ENCODE measurements at places on chromosomes 5 and 9.
A peak's percentile ranks its signal among the peaks of the same experiment; 100 is the strongest.

GRCh38 chr9:125655066-125655633 is 51.9 kb downstream of the MAPKAP1 start:
- no peak for DNase-seq

GRCh38 chr9:134802216-134802795 is 78.3 kb upstream of the FCN2 start:
- no peak for DNase-seq

- DNase-seq: peak; percentile 79
Measured at GRCh38 chr5:137619191-137619870, 116.6 kb downstream of the KLHL3 start.

DNA sequence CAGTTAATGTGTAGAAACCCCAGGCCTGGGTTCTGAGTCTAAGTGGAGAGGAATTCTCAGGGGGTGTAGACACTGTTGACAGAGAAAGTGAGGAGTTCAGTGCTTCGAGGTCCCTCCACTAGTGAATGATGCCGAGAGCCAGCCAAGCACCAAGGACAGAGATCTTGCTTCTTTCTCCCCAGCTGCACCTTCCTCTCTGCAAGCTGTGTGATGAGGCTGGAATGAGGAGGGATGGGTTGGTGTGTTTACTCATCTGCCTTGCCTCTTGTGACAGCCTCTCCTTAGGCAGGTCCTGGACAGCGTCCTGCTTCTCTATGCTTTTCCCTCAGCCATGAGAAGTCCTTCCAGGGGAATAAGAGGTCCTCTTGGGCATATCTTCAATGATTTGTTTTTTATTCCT is 35.3 kb downstream of the HNRNPH1 start:
- DNase-seq: no peak

- DNase-seq: no peak
Measured at GRCh38 chr5:16918156-16918555, 17.9 kb downstream of the MYO10 start.

GRCh38 chr5:84487963-84488362 is 103.3 kb upstream of the EDIL3 start:
- peak; percentile 50 for DNase-seq

GRCh38 chr9:89491694-89492093 is 6.2 kb downstream of the SEMA4D start:
- no peak for DNase-seq

GRCh38 chr5:39073767-39074016 is 507 bp downstream of the RICTOR start:
- no peak for DNase-seq

DNA sequence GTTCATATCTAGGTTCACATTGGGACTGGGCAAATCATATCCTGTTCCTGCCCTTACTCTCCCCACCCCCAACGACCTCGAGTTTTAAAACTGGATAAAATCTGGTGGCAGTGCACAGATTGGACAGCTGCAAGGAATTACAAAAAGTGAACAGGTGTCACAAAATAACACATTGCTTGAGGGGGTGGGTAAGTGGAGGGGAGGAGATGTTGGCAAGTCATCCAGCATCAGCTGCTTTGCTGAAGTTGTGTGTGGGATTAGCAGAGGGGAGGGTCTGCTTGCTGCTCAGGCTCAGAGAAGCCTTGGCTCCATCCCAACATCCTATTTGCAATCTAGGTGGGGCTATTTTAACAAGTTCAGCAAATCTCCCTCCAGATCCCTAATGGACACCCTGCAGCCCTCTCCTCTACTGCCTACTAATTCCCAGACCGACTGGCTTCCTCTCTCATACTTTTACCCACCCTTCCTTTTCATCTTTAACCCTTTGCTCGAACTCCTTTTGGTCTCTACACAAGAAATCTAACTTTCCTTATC is 39.8 kb upstream of the SLC24A2 start:
- no peak for DNase-seq

DNA sequence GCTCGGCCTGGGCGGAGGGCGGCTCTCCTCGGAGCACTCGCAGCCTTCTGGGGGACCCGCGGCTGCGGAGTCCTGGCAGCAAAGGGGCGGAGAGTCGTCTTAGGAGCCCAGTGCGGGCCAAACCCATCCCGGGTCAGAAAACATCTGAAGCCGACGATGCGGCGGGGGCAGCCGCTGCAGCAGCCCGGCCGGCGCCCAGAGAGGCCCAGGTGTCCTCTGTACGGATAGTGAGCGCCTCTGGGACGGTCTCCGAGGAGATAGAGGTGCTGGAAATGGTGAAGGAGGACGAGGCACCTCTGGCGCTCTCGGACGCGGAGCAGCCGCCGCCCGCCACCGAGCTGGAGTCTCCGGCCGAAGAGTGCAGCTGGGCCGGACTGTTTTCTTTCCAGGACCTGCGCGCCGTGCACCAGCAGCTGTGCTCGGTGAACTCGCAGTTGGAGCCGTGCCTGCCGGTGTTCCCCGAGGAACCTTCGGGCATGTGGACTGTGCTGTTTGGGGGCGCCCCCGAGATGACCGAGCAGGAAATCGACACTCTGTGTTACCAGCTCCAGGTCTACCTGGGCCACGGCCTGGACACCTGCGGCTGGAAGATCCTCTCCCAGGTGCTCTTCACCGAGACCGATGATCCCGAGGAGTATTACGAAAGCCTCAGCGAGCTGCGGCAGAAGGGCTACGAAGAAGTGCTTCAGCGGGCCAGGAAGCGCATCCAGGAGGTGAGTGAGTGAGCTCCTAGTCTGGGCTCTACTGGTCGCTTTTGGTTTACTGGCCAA is 1.2 kb downstream of the JMY start:
- no peak for DNase-seq

DNA sequence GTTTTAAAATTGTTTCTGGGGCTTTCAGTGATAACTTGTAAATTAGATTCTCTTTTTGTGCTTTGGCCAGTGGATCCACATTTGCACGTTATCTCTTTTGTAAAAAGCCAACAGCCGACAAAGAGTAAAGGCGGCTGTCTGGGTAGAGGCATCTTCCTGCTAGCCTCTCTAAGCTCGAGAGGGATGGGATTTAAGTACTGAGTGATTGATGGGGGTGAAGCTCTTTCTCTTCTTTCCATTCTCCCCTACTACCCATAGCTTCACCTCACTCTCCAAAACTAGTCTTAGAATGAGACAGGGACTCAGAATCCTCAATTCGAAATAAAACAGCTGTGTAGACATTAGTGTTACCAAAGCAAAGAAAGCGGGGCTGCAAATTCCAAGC is 3.4 kb downstream of the PBX3 start:
- DNase-seq: no peak

DNA sequence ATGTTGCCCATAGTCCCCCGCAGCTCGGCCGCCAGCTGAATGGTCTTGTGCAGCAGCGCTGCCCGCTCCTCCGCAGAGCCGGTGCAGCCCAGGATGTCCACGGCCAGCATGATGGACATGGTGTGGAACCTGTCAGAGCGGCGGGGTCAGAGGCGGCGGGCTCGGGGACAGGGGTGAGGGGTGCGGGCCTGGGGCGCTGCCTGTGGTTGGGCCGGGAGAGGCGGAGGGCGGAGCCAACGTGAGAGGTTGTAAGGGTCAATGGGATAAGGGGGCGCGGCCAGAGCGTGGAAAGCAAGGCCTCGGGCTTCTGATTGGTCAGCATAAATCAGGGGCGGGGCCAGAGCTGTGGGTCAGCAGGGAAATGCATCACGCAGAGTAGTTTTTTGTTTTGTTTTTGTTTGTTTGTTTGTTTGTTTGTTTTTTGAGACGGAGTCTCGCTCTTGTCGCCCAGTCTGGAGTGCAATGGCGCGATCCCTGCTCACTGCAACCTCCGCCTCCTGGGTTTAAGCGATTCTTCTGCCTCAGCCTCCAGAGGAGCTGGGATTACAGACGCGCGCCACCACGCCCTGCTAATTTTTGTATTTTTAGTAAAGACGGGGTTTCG is 6.8 kb upstream of the TOR2A start:
- DNase-seq: no peak

DNA sequence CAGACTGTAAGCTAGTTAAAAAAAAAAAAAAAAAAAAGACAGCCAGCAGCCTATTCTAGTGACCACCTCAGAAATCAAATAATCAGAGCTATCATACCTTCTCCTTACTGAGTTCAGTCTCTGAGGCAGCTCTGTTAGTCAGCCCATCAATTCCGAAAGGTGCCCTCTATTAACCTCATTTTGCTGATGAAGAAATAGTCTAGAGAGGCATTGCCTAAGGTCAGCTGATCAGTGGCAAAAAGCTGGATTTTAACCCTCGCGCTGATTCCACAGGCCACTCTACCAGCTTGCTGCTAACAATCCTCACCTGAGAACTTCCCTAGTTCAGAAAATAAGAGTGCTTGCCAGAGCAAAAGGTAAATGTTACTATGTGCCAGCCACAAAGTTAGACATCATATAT is 172.0 kb downstream of the DENND1A start:
- no peak for DNase-seq

- DNase-seq: no peak
Measured at GRCh38 chr5:150080696-150081435, 5.5 kb downstream of the CSF1R start.

- DNase-seq: no peak
Measured at GRCh38 chr9:69593301-69593700, 78.9 kb downstream of the APBA1 start.

GRCh38 chr9:131405428-131405827 is 11.5 kb downstream of the PRRC2B start:
- DNase-seq: no peak

DNA sequence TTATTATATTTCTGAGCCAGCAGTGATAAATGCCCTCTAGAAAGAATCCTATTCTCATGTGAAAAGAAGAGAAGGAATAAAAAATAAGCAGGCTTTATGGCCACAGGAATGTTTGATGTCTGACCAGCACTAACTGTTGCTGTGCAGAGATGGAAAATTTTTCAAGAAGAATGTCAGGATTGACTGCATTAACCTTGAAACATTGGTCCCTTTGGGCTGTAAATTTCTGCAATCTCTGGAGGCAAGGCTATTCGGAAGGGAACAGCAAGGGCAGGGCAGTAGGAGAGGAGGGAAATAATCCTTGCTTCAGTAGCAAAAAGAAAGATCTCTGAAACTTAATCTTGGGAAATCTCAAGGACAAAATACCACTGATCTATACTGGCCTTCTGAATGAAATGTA is 415.2 kb downstream of the DNAH5 start:
- DNase-seq: no peak

DNA sequence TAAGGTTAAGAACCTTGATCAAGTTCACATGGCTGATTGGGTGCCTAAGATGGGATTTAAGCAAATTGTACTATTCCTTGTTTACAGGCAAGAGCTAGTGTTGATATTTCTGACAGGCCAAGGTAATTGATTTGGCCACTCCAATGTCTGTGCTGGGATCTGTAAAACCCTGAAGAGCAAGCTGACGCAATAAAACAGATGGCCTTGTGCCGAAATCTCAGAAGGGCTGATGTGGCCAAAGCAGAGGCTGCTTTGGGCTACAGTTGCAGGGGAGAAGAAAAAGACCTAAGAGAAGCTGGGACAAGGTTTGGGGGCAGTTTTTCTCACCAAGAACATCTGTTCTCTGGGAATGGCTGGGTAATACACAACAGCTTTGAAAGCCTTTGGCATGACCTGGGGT is 463.2 kb upstream of the ZNF608 start:
- DNase-seq: no peak

Data from amniotic stem cell (primary cell).